ENCODE measurements at places on chromosomes 11 and 22. TPM values are rescaled to one million over a fixed set of nuclear protein-coding genes. Genes with fewer than 3 reads are reported as not detected.

The KDM4F gene
- not detected for polyA plus RNA-seq

The SMC1B gene
- 0.14 TPM for polyA plus RNA-seq

The SYT13 gene
- 65.7 TPM for polyA plus RNA-seq

The DBX1 gene
- polyA plus RNA-seq, result 0.15 TPM

The IL18 gene
- polyA plus RNA-seq, result 3.3 TPM

The TIGD3 gene
- polyA plus RNA-seq, result 3.4 TPM

The UPK3A gene
- polyA plus RNA-seq, result 0.42 TPM

The POU2AF3 gene
- 3.5 TPM for polyA plus RNA-seq

The EFCAB6 gene
- 3.0 TPM for polyA plus RNA-seq

The ADM2 gene
- polyA plus RNA-seq, result 0.15 TPM

The NCR3LG1 gene
- polyA plus RNA-seq, result 9.1 TPM

The DERL3 gene
- polyA plus RNA-seq, result 4.5 TPM

The ACR gene
- 0.70 TPM for polyA plus RNA-seq

The GAL3ST1 gene
- 52.7 TPM for polyA plus RNA-seq

Measured in spinal cord (tissue), 10 donors.